ENCODE measurements at places on chromosomes 6 and 20. TPM values are rescaled to one million over a fixed set of nuclear protein-coding genes. Genes with fewer than 3 reads are reported as not detected.

- DNase-seq = no peak
Measured at GRCh38 chr20:44596010-44596409, 13.6 kb downstream of the PKIG start.

- DNase-seq = no peak
Measured at GRCh38 chr6:118152524-118152923, 245.5 kb downstream of the SLC35F1 start.

GRCh38 chr6:117971637-117972036, 64.6 kb downstream of the SLC35F1 start:
- no peak for DNase-seq

DNA sequence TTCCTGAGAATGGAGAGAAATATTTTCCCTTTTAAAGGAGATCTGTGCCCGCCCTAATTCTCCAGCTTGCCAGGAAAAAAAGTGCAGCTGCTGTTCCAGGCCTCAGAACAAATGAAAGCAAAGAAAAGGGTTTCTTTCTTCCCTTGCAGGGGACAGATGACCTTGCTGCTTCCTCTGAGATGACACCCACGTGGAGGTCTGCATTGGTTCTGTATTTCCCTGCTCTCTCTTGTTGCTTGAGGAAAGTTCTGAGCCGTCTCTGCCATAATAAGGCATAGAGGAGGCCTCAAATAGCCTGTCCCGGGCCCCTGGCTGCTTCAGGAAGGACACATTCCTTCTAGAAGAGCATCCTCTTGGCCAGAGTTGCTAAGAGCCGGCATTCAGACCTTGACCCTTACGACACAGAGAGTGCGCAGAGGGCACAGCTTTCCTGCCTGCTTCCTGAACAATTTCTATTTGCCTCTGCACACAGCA, 501.8 kb upstream of the SULF2 start:
- DNase-seq = peak; percentile 37

DNA sequence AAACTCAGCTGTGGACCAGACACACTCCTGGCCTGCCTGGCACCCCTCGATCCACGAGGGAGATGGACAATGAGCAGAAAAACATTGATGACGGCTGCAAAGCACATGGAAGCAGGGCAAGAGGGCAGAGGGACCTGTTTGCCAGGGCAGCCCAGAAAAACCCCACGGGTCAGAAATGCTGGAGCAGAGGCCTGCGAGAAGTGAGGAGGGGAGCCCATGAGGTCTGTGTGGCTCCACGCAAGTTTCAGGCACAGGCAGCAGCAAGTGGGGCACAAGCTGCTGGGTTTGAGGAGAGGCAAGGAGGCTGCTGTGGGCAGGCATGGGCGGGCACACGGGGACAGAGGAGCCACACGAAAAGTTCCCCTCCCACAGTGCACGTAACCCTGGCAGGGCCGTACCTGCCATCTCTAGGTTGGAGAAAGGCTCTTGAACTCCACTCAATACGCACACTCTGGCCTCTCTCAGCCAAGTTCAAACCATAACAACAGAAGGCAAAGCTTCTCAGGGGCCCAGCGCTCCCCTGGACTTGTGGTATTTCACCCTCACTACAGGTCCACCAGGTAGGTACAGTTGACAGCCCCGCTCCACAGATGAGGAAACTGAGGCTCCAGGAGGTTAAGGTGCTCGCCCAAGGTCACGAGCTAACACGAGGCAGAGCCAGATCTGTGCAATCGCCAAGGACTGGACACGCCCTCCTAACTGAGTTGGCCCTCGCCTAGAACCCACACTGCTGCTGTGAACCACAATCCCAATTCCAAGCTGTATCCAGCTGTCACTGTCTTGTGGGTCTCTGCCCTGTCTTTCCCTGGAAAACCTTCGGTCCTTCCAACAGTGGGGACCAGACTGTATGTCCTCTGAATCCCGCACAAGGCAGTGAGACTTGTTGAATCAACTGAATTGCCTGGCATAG, 108.2 kb downstream of the NOL4L start:
- DNase-seq = no peak

GGTLC1 gene
- not detected for total RNA-seq

DTD1 gene
- total RNA-seq = 69.8 TPM
